ENCODE measurements at places on chromosomes 12 and 14.

DNA sequence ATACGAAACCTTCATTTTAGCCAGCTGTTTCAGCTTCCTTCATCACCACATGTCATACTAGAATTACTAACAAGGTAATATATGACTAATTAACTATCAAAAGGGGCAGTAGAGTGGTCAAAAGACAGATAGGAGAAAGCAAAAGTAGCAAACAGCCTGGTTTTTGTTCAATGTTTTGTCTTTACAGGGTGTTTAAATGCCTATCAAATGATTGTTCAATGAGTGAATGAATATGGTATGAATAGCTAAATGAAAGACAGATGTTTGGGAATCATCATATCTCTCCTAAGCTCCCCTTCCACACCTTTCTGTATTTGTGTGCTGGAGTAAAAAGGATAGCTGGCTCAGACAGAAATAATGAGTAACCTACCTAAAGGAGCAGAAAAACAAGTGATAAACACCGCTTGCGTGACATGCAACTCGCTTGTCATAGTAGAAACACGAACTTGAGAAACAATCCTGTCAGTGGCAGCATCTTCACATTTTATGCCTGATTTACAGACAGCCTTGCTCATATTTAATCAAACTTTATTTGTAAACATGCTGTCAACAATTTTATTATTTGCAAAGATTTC, 34.2 kb downstream of the ABCC9 start:
- DNase-seq = no peak

GRCh38 chr14:58752771-58753201, 115.0 kb downstream of the DACT1 start:
- DNase-seq = no peak

- DNase-seq = no peak
Measured at GRCh38 chr14:70905301-70905700, 2.0 kb upstream of the PCNX1 start.

GRCh38 chr14:37991027-37991426, 216.7 kb upstream of the SSTR1 start:
- no peak for DNase-seq

DNA sequence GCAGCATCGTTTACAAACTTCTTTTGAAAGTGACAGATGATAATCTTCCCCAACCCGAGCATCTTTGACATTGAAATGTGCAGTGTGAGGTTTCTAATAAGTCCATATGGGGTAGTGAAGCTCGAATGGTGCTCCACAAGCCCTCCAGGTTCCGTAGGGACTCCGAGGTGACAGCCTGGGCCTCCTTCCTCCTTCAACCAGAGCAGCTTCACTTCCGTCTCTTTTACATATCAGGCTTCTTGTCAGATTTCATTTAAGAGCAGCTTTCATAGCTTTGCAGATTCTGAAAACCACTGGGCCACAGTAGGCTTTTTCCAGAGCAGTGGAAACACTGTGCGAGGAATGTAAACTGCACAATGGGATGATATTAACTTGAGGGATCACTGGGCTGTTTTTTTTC, 103.6 kb upstream of the CPM start:
- no peak for DNase-seq

GRCh38 chr12:116454950-116455447, 104.2 kb upstream of the MAP1LC3B2 start:
- DNase-seq = no peak

- no peak for DNase-seq
Measured at GRCh38 chr14:32622742-32623141, 293.6 kb downstream of the AKAP6 start.

Data from activated naive CD4-positive, alpha-beta T cell treated with Interleukin-2 at 50 U/mL for 16 hours (primary cell).